ENCODE measurements at places on chromosomes 13 and 19.

- DNase-seq: no peak
Measured at GRCh38 chr19:46610413-46610775, 9.3 kb downstream of the CALM3 start.

DNA sequence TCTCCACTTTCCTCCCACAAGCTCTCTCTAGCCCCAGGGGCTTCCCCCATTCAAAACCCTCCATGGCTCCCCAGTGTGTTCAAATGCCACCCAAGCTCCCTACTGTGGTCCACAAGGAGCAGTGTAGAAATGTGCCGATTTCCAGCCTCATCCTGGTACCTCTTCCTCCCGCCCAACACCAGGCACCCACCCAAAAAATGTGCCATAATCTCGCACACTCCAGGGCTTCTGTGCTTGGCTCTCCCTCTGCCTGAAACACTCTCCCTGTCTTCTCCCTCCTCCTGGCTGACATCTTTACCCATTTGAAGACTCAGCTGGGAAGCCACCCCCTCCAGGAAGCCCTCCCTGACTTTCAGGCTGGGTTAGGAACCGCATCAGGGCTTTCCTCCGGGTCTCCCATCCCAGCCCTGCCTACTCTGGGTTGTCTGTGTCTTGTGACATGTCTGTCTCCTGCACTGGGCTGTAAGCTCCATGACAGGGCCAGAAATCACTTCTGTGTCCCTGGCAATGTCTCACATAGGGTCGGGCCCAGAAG, 16.6 kb upstream of the MEIS3 start:
- DNase-seq: no peak

DNA sequence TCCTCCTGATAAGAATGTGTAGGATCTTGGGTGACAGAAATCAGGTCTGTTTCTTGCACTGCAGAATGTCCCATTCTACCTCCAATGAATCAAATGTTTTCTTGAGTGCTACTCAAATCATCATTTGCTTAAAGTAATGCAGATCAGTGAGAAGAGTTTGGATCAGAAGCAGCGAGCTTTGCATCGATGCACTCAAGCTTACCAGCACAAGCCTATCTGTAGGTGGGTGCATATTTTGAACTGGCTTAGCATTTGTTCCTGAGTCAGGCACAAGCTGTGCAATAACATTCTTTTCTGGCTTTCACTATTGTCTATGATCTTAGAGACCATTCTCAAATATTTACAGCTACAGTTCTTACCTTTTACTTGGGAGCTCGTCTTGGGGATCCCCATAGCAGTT, 109.5 kb downstream of the UBL3 start:
- no peak for DNase-seq

DNA sequence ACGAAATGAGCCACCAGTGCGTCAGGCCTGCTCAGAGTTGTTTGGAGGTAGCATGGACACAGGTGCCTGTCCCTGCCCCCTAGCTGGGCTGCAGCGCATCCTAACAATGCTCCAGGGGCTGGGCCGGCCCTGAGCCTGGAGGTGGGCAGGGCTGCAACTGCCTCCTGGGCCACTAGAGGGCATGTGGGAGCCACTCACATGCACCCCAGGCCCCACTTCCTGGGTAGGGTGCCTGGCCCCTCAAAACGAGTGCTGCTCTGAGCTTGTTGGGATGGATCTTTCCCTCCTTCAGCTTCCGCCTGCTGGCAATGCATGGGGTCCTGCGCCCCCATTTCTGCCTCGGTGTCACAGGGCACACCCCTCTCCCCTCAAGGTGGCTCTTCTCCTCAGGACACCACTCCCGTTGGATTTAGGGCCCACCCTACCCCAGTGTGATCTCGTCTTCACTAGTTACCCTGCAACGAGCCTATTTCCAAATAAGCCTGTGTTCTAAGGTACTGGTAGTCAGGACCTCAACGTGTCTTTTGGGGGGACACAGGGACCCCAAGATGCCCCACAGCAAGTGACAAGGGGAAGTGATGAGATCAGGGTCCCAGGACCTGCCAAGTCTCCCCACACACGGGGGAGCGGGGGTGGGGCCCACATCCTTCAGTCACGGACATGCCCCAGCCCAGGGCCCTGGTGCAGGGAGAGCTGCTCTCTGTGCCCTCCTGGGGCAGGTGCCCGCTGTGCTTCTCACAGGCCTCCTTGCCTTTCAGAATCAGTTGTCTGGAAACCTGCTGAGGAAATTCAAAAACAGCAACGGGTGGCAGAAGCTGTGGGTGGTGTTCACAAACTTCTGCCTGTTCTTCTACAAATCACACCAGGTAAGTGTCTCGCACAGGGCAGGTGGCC, 131.3 kb downstream of the STK24 start:
- DNase-seq: no peak

DNA sequence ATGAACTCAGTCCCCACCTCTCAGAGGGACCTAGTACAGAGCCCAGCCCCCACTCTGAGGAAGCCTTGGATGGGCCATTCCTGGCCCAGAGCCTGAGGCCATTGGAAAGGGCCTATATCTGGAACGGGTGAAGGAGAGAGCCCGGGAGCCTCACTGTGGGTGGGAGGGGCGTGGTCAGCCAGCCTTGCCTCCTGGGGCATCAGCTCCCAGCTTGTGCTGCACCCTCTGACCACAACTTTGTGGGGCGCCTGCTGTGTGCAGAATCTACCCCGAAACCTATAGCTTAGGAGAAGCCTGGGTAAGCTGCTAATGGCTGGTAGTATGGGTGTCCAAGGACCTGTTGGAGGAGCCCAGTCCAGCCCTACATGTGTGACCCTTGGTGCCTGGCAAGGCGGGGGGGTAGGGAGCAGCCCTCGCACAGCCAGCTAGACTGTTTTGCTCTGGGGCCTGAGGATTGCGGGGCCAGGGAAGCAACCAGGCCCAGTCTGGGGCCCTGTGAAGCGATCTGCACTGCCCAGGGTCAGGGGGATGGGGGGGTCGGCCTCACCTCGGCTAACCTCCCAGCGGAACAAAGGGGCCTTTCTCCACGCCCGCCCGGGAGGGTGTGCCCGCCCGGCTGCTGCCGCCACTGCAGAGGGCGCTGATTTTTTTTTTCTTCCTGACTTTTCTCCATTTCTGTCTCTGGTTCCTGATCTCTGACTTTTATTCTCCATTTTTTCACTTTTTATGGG, 42.3 kb downstream of the LYL1 start:
- no peak for DNase-seq

GRCh38 chr13:41133951-41134350, 1.3 kb upstream of the KBTBD6 start:
- no peak for DNase-seq

DNA sequence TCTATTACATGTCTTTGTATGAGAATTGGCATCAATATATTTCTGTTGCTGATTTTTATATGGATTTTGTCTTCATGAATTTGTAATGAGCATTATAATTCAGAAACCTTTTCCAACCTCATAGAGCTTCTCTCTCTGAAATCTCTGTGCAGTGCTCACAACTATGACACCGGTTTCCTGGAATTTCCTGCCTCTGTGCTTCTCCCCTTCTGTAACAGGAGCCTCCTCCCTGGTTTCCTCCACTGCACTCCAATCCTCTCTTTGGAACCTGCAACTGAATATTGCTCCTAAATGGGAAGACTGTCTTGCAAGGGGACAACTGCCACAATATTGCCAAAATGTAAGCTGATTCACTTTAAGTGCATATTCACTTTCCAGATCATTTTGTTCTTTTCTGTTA, 1147.9 kb downstream of the UQCRFS1 start:
- no peak for DNase-seq

GRCh38 chr13:60441761-60442160, 44.7 kb downstream of the TDRD3 start:
- no peak for DNase-seq

GRCh38 chr13:31846961-31847752, 107.8 kb downstream of the RXFP2 start:
- DNase-seq: no peak

GRCh38 chr19:42497492-42498168, 30.7 kb downstream of the CEACAM1 start:
- no peak for DNase-seq

GRCh38 chr19:15432018-15432494, 13.3 kb upstream of the AKAP8L start:
- DNase-seq: no peak

DNA sequence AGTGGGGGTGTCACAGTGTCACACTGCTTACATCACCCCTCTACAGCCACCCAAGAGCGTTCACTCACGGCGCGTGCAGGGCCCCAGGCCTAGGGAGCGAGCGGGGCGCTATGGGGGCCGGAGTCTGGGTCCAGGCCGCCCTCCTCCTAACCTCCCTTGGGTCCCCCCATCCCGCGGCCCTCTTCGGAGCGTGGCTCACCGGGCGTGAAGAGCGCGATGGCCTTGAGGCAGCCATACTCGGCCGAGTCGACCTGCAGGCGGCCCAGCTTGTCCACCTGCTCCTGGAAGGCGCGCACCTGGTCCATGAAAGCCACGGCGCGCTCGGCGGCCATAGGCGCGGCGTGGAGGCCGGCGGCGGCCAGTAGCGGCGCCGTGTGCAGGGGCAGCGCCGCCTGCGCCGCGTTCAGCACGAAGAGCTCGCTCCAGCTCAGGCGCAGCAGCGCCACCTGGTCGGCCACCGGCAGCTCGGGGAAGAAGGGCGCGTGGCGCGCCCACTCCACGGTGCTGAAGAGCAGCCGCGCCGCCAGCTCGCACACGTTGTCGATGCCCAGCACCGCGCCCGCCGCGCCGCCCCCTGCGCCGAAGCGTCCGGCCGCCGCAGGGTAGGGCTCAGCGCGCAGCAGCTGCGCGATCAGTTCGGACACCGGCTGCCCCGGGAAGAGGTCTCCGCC, 9.4 kb downstream of the OCEL1 start:
- DNase-seq: no peak

DNA sequence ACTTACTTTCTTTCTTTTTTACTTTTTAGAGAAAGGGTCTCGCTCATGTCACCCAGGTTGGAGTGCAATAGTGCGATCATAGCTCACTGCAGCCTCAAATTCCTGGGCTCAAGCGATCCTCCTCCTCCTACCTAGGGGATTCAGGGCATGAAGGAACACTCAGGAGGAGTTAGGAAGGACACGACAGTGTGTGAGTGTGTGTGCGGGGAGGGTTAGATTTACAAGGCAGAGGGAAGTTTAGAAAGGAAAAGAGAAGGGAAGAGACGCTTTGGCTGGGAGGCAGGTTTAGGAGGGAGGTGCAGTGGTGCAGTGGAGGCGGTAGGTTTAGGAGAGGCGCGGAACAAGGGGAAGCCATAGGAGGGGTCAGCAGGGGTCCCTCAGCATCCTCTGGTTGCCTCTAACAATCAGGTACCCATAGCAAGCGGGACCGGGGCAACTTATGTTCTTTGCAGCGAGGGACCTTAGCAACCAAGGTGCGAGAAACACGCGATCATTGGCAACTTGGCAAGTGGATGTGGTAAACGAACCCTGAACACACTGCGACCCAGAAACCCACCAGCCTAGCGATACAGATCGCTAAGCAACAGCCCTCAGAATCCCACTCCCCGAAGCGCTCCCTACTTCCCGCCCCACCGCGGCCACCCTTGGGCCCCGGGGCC, 501 bp downstream of the SIRT2 start:
- DNase-seq: no peak

DNA sequence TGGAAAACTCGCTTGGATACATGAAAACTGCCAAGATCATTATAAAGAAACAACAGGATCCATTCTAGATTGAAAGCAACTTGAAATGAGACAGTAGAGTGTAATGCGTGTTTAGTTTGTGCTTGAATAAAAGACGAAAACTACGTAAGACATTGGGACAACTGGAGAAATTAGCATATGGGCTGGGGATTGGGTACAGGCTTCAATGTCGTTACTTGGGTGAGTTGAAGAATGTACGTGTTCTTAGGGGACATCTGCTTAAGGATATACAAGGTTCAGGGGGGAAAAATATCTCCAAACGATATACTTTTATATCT, 471 bp upstream of the ERVK3-1 start:
- no peak for DNase-seq

- no peak for DNase-seq
Measured at GRCh38 chr19:50325310-50326100, 3.7 kb downstream of the KCNC3 start.

- no peak for DNase-seq
Measured at GRCh38 chr19:1856345-1856697, 7.1 kb downstream of the KLF16 start.

- DNase-seq: no peak
Measured at GRCh38 chr13:48069573-48069972, 25.3 kb downstream of the MED4 start.

DNA sequence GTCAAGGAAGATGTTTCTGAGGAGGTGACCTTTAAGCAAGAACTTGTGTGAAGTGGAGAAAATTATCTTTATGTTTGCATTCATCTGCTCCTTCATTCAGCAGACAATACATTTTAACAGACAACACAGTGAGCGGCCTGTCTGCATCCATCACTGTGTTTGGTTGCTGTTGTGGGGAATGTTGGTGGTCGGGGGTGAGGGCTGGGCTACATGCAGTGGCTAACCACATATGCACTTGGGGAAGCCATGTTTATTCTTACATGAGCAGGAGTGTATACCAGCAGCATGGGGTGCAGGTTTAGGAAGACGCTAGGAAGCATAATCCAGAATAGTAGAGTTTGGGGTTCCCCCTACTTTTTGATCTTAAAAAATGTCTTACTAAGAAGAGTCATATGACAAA, 66.4 kb downstream of the DHRS12 start:
- no peak for DNase-seq

DNA sequence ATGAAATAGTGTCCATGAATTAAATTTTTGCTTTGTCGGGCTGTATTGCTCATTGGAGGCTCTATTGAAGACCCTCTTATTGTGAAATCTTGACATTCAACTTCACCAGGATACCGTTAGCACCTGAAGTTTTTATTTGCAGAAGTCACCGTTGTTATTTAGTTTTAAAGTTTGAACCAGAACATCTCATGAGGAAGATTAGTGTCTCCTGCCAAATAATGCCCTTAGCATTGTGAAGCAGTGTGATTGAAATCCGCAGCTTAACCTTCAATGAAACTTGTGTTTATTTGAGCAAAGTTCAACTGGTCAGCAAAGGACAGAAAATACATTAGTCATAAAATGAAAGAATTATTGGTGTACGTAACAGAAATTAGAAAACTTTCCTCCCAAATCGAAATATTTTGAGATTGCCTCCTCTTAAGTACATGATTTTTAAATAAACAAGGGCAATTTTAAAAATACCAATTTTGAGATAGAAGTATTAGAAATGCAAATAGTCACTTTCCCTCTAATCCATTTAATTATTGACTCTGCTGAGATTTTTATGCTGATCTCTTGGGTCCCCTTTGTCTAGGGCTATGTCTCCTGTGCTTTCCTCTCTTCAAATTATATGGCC, 84.4 kb downstream of the WDFY2 start:
- DNase-seq: no peak

DNA sequence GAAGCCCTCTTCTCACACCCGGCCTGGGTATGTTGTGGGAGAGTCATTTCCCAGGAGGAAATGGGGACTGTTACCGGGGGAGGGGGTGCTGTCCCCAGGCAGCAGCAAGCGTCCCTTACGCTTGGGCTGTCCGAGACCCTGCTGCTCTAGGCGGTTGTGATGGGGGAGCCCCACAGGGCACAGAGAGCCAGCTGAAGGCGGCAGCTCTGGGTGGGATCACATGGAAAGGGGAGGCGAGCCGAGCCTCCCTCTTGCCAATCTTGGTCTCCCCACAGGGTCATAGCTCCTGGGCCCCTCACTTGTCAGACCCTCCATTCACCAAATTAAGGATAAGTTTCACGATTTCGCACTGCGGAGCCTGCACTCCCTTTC, 22.0 kb downstream of the EPN1 start:
- DNase-seq: no peak
